AG04449 (cell line): ENCODE measurements at places on chromosomes 1 and 21.

GRCh38 chr1:115240297-115240696 lies 97.8 kb downstream of the NGF start:
- no peak for DNase-seq

DNA sequence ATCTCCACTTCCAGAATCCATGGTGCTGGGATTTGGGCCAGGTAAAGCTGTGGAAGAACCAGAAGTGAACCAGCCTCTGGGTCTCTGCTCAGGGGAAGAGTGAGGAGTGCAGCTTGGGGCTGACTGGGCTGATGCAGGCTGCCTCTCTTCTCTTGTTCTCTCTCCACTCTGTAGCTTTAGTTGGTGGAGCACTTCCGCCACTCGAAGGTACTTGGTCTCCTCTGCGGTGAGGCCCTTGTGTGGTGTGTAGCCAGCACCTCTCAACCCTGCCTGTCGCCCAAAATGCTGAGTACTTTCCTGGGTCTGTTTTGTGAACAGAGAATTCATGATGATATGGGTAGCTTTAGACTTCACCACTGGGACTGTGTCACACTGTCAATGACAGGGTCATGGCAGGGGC lies 63.2 kb downstream of the URB2 start:
- no peak for DNase-seq

GRCh38 chr1:175341631-175342429 lies 149.3 kb upstream of the KIAA0040 start:
- DNase-seq = no peak

DNA sequence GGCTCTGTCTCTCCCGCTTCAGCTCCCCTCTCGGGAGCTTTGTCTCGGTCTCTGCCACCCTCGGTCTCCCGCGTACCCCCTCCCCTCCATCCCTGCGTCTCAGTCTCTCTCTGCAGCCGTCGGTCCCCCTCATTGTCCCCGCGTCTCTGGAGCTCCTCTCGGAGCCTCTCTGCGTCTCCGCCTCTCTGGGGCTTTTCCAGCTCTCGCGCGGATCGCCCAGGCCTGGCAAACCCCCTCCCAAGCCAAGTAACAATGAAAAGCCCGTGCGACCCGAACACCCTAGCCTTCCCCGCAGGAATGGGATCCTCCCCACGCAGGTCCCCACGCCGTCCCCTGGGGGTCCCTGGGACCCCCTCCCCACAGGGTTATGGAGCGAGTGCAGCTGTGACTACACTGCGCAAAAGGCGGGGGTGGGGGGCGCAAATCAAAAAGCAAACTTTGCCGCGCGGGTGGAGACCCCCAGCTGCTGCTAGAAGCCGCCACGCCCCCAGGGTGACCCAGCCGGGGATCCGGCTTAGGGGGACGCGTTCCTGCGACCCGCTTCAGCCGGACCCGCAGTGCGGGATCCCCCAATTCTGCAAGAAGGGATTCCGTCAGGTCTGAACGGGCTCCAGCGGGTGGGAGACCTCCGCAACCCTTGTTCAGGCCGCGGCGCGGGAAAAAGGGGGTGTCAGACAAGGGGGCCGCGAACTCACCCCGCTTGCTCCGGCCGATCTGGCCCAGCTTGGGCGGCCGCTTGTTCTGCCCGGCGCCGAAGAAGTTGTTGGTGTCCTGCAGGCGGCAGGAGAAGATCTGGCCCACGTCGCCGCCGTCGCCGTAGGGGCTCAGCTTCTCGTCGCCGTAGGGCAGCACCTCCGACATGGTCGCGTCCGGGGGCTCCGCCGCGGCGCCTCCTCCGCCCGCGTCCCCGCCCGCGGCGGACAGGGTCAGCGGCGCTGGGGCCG lies 1.2 kb downstream of the CAMK2N1 start:
- no peak for DNase-seq

GRCh38 chr1:160488347-160489058 lies 34.6 kb downstream of the SLAMF6 start:
- DNase-seq = no peak

DNA sequence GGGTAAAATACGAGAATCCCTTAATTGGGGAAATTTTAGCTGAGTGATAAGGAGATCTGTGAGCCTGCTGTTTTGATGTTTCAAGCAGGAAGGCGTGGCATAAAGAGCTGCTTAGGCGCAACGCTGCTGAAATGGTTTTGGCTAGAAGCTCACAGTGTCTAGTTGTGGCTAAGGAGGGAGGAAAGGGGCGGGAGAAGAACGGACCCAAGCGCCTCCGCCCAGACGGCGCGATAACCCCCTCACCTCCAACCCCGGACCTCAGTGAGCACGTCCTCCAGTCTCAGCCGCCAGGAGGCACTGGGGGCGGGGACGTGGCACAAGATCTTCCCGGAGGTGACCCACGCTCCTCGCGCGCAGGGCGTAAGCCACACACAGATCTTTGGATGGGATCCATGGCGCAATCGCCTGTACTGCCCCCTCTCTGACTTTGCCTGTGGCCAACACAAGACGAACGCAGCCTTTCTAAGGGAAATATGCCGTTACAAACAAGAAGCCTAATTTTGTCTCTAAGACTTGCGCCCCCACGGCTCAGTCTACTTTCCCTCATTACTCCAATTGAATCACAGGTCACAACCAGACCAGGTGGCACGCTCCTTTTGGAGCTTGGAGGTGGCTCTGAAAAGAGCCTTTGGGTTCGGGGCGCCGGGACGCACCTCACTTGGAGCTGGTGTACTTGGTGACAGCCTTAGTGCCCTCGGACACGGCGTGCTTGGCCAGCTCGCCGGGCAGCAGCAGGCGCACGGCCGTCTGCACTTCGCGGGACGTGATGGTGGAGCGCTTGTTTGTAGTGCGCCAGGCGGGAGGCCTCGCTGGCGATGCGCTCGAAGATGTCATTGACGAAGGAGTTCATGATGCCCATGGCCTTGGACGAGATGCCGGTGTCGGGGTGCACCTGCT lies 23.4 kb upstream of the RNF187 start:
- no peak for DNase-seq

DNA sequence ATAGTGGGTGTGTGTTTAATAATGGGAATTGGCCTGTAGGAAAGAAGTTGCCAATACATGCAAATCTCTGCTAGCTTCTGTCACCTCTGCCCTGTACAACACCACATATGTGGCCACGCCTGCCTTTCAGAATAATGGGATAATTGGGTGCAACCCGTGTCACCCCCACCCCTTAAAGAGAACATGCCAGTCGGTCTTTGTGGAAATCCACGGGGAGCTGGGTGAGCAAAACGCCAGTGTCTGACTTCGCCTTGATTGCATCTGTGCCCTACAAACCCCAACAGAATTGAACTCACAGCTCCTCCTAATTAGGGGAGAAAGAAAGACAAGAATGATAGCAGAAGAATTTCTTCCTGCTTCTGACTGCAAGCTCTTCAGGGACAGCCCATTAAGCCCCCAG lies 6.4 kb upstream of the PLXNA2 start:
- DNase-seq = no peak

DNA sequence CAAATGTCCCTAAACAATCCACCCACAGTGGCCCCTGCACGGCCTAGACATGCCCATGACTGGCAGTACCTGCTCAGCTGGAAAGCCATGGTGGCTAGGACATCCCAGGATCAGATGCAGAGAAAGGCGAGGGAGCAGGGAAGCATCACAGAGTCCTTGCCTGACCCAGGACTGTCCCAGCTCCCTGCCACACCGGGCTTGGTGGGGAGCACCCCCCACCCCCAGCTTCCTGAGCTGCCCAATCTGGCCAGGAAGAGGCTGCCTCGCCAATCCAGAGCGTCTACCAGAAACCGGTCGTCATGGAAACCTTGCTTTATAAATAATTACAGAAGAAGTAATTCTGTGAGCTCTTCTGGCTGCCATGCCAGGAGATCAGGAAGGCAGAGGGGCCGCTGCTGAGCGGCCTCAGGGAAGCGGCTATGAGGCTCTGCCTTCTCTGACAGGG lies 34.8 kb downstream of the ACOT7 start:
- DNase-seq = no peak

GRCh38 chr1:150464422-150464826 lies 22.8 kb upstream of the TARS2 start:
- no peak for DNase-seq

DNA sequence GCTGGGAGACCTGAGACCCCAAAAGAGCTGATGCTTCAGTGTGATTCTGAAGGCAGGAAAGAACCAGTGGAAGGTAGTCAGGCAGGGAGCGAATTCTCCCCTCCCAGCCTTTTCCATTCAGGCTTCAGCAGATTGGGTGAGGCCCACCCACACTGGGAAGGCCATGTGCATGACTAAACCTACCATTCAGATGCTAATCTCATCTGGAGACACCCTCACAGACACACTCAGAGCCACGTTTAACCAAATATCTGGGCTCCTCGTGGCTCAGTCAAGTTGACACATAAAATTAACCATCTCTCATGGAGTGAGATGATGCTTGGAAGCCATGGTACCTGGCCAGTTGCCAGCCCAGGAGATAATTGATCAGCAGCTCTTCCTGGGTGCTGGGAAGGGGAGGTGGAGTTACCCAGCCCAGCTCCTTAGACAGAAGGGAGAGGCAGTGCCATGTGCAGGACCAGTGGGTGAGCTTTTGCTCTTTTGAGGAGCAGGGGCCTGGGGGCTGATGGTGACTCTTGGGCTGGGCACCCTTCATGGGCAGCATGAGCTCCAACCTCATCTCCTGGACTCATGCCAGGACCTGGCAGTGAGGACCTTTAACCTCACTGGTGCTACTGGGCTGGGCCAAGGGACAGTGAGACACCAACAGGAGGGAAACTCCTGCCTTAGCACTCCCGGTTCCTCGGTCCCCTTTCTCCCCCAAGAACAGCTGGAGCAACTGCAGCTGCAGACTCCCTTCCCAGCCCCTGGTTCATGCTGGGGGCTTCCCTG lies 89.0 kb upstream of the ACTL8 start:
- no peak for DNase-seq

DNA sequence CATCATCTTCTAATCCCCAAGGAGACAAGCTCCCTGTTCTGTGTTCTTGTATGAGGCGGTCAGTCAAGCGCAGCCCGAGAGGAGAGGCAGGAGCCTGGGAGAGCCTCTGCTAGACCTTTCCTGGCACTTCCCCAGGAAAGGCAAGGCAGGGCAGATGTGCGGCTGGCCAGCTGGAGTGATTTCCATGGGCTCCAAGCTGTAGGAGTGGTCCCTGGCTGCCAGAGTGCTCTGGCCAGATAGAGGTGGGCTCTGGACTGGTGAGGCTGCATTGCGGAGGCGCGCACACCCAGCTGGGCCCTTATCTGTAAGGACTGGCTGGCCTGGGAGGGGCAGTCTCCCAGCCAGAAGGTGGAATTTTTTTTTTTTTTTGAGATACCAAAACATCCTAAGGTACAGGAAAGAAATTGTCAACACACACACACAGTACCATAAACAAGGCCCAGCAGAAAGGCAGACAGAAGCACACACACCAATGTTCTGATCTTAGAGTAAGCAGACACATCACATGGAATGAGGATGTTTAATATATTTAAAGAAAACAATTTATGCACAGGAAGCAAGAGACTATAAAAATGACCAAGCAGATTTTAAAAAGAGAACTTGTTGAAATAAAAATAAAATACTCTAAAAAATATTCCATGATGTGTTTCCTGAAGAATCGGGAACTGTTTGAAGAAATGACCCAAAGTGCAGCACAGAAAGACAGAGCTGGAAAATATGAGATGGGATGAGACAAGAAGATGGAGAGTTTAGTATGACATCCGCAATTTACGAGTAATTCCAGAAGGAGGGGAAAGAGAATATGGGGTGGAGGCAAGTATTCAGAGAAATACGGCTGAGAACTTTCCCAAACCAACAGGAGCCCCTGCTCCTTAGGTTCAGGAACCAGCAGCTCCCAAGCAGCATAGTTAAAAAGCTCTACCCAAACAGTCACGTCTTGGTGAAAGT lies 13.4 kb downstream of the IBA57 start:
- no peak for DNase-seq

- no peak for DNase-seq
Measured at GRCh38 chr1:91683598-91683951, 182.9 kb downstream of the CDC7 start.

DNA sequence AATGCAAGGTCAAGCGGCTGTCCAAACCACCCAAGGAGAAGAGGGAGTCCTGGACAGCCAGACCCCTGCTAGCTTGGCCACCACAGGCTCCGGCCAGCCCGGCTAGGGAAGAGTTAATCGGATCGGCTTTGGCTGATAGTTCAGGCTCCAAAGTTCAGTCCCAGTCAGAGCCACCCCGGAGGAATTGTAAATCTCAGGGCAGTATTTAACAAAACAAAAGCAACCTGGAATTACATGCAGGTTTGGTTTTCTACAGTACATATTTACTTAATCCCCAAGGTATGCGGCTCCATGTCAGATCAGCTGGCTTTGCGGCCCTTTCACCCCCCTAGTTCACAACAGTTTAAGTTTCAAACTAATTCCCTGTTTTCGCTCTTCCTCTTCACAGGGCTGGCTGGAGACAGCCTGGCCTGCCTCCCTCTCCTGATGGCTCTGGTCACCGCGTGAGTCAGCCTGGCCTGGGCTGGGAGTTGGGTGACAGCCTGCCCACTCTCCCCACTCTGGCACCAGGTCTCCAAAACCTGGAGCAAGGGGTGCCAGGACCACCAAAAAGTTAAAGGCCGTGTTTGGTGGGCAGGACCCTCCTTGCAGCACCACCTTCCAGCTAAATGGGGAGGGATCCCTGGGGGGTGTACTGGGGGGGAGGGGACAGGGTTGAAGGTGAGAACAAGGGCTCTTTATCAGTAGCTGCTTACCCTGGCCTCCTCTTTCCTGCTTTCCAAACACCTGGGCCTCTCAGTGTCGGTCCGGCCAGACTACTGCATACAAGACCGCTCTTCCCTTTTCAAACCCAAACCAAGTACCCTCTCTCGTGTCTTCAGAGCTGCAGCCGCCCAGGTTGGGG lies 1.9 kb downstream of the DHRS3 start:
- DNase-seq = no peak

DNA sequence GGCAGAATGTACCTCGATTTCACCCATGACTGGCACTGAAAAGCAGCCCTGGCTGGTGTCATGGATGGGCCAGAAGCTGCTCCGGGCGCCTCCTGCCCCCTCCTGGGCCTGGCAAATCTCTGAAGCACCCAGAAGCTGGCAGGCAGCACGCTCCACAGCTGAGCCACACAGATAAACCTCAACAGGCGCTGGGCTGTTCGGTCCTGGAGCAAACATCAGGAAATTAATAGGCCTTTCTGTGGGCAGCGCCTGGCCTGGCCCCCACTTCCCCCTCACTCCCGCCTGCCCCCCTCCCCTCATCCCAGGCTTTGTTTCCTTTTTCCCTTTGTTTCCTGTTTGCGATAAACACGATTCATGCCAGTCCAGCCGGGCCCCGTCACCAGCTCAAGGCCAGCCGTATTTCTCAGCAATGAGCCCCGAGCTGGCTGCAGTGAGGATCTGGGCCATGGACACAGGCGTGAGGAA lies 20.1 kb upstream of the DISP3 start:
- DNase-seq = no peak

GRCh38 chr1:172167796-172168596 lies 252.5 kb upstream of the C1orf105 start:
- no peak for DNase-seq
